ENCODE measurements at places on chromosomes 1 and 21. TPM values are rescaled to one million over a fixed set of nuclear protein-coding genes. Genes with fewer than 3 reads are reported as not detected.

Gene RSPH1
- 0.34 TPM for total RNA-seq

- no peak for DNase-seq
These were observed 28.5 kb upstream of the PRELP start for GRCh38 chr1:203447151-203447550.

- no peak for DNase-seq
These were observed 11.6 kb downstream of the EIF4G3 start for GRCh38 chr1:21165076-21165475.

Gene S100A7A
- total RNA-seq, result not detected

- no peak for DNase-seq
These were observed 12.6 kb downstream of the RHBDL2 start for GRCh38 chr1:38929054-38929453.

DNA sequence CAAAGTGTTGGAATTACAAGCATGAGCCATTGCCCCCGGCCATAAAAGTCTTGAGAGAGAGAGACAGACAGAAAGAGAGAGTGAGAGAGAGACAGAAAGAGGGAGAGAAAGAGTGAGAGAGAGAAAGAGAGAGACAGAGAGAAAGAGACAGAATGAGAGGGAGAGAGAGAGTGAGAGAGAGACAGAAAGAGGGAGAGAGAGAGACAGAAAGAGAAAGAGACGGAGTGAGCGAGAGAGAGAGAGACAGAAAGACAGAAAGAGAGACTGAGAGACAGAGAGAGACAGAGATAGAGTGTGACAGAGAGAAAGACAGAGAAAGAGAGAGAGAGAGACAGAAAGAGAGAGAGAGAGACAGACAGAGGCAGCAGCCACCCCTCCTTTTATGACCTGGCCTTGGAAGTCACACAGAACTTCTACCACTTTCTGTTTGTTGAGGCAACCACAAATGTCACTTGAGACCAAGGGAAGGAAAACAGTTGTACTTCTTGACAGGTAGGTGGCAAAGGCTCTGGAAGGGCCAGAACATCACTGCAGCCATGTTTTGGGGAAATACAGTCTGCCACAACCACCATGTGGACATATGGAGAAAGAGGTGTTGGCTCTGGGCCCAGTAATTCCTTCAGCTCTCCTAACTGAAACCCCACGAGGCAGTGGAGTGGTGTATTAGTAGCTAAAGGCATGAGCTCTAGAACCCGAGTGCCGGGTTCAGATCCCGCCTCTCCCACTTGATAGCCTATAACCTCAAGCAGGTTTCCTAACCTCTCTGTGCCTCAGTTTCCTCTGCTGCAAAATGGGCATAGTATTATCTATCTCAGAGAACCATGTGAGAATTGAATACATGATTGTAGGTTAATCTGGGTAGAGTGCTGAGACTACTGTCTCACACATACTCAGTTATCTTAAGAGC lies 50.6 kb downstream of the TNFRSF8 start:
- DNase-seq, result no peak

Gene SLC19A2
- 3.6 TPM for total RNA-seq

GRCh38 chr1:152190589-152190988 lies 31.6 kb upstream of the RPTN start:
- no peak for DNase-seq

Gene TMEM240
- 1.5 TPM for total RNA-seq

Gene FCN3
- not detected for total RNA-seq

DNA sequence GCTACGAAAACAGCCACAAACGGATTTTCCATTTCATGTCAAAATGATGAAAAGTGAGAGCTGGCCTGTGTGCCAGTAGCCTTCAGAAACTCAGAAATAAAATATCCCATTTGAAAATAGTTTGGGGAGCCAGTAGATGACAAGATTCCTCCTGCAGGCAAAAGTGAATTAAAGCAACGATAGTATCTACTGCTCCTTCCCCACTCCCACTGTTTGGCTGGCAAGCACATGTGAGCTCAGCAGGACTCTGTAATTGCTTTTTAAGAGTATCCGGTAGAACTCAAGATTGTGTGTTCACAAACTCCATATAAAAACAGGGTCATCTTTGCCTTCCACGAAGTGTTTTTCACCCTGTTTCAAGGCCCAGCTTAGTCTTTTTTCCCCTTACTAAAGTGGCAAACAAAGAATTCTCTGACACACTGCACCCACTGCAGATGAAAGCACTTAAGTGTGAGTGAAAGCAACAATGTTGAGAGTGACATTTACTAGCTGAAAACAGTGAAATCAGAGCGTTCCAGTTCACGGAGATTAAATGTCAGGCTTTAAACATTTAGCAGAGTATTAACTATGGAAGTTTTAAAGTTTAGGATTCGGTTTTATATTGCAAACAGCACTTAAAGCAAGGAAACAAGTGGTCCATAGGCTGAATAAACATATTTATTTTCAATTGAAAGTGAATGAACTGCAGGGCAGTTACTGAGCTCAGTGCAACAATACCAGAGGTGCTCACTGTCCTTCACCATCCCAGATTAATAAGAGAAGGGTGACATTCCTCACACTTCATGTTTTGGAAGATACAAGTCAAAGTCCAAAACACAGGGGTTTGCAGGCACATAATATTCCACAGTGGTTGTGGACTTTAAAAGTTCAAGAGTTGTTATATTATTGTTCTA lies 70.0 kb downstream of the ALG14 start:
- no peak for DNase-seq

- DNase-seq, result no peak
These were observed 33.5 kb downstream of the SYF2 start for GRCh38 chr1:25198663-25199252.

Gene SYT6
- total RNA-seq, result not detected

Gene MYOG
- total RNA-seq, result not detected

Gene SH3BGR
- 0.63 TPM for total RNA-seq

DNA sequence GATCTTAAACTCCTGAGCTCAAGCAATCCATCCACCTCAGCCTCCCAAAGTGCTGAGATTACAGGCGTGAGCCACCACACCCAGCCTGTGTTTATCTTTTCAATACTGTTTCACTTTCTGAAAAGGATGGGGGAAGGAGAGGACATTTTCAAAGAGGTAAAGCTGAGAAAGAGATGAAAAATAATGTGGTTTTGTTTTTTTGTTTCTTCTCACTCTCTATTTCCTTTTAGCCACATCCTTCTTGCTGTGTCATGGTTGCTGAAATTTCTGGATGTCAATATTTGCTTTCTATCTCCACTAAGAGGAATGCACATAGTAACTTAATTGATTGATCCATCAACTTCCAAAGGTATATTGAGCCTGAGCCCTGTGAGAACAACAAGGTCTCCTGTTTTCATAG lies 6.4 kb upstream of the C1orf21 start:
- no peak for DNase-seq

GRCh38 chr1:11712285-11712684 lies 20.8 kb downstream of the DRAXIN start:
- DNase-seq, result no peak

GRCh38 chr1:47023268-47024140 lies at the start of gene CYP4X1:
CYP4X1 (plus strand) TSS chr1:47023669; CDS start chr1:47023818, 149 bp downstream.
- no peak for DNase-seq

GRCh38 chr21:45938453-45938755 lies 43.2 kb upstream of the COL6A1 start:
- no peak for DNase-seq

GRCh38 chr21:33747420-33747819 lies 105.1 kb downstream of the ITSN1 start:
- DNase-seq, result no peak

DNA sequence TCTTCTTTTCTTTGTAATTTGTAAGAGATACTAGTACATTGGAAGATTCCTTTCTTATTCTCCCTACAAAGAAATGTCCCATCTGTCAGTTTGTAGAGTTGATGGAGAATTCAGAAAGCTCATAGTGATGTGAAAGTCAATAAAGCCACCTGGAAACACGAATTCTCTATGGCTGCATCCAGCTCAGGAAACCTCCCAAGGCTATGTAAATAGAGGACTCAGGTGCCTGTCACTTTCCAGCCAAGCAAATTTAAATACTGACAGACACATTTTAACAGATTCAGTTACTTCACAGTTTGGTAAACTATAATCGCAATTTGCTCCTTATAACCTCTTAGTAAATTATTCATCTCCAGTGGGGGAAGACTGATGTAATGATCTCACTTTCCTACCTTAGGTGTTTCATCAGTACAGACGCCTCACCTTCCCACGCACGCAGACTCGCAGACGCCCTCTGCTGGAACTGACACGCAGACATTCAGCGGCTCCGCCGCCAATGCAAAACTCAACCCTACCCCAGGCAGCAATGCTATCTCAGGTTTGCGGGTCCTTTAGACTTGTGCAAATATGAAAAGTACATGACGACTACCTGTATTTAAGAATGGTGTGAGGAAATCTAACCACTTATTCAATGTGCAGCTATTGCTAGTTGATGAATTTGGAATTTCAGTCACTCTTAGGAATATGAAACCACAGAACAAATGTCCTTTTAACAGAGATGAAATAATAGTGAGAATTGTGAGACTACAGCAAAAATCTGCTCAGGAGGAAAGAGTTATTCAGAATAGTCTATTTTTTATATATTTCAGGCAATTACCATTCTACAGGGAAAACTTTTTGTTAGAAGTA lies 60.6 kb downstream of the PTPRC start:
- DNase-seq, result peak; percentile 57

- DNase-seq, result peak; percentile 47
These were observed 18.1 kb upstream of the NBPF1 start for GRCh38 chr1:16631248-16632043.

Gene ZFYVE9
- 5.4 TPM for total RNA-seq

DNA sequence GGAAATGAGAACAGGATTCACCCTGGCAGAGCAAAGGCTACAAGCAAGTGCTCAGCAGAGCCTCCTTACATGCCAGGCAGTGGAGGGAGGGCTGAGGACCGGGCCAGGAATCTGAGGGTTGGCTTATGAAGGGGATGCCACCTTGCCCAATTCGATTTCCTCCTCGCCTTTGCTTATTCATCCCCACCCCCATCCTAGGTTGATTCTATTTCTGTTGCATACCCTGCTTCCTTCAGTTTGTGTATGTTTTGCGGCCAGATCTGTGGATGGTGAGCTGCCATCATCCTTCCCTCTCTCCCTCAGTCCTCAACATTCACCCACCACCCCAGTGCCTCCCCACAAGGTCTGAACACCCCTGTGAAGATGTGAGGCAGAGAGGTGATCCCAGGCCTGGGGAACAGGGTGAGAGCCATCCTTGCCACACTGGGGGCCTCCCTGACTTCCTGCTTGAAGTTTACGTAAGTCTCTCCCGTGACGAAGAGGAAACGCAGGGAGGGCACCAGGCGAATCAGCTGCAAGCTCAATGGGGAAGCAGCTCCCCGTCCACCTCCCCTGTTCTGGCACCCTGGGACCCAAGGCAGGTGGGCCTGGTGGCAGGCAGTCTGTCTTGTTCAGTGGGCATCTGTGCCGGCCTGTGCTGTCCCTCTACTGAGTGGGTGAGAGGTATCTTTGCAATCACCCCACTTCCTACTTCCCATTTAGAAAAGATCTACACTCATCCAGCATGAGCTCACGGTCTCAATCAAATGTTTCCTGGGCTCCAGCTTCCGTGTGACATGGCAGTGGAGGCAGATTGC lies 50.6 kb upstream of the CNTN2 start:
- no peak for DNase-seq

- DNase-seq, result no peak
These were observed 25.5 kb downstream of the ROR1 start for GRCh38 chr1:63799307-63799706.
